ENCODE measurements at places on chromosomes 7 and 10. TPM values are rescaled to one million over a fixed set of nuclear protein-coding genes. Genes with fewer than 3 reads are reported as not detected.
A peak's percentile ranks its signal among the peaks of the same experiment; 100 is the strongest.

GRCh38 chr7:24965831-24966708 is 13.9 kb downstream of the OSBPL3 start:
- no peak for DNase-seq

DNA sequence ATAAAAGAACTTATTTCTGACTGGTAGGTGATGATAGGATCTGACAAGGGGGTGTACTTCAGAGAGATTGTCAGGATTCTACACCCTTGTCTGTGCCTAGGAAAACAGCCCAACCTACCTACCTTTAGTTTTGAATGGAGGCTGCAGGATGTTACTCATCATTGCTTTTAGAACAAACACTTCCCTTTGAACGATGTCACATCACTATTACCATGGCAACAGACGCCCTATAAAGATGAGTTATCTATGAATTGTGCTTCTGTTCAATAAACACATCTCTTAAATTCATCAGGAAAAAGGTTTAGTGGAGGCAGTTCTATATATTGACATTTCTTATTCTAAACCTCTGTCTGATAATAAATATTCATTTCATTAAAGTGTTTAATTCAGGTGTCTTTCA is 362.4 kb downstream of the CNTNAP2 start:
- DNase-seq = no peak

DNA sequence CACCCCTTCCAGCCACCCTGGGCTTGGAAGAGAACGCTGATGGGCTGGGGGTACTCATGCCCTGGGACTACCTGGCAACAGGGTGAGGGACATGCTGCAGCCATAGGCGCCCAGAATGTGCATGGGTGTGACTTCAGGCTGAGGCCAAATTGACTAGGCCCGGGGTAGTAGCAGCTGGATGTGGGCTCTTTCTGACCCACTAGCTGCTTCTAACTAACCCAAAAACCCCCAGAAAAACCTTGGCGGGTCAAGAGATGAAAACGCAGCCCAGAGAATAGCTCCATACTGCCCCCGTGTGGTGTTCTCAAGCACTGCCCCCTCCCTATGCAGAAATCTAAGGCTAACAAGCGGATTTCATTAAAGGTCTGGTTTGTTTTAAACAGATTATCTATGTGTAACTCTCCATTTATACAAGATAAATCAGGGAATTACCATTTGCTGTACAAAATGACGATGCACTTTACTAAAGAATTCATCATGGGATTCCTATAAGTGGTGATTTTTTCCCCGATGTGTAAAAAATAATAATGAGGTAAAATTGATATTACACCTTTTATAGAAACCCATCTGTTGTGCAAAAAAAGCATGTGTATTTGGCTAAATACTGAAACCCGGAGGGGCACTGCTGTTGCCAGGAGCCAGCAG is 4.2 kb downstream of the SMARCD3 start:
- no peak for DNase-seq

DNA sequence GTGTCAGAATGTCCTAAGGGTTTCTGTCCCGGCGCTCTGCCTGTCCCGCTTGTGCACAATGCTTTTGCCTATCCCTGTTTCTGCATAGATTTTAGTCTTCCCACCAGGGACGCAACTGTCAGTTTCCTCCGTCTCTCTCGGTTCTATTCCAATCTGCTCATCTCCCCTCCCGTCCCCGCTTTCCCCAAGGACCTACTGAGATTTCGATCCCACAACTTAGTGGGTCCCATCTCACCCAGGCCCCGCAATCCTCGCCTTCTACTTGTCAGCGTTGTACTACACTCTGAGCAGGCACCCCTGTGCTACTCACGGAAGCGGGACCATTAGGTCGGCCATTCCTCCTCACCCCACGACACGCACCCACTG is 519 bp upstream of the ZNF655 start:
- no peak for DNase-seq

DNA sequence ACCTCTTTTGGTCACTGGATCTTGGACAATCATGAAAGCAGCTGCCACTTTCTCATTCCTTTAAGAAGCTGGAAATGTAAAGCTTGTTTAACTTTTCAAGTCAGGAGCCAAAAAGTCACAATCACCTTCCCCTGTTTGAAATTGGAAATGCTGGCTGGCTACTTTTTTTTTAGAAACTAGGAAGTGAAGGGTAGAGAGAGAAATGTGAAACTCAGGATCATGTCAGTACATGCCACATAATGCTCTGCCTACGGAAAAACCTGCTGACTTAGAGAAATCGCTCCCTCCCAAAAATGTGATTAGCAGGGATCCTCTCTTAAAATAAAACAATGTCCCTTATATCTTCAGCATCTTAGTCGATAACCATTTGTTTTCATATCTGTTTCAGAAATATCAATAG is 188.4 kb upstream of the C7orf33 start:
- no peak for DNase-seq

DNA sequence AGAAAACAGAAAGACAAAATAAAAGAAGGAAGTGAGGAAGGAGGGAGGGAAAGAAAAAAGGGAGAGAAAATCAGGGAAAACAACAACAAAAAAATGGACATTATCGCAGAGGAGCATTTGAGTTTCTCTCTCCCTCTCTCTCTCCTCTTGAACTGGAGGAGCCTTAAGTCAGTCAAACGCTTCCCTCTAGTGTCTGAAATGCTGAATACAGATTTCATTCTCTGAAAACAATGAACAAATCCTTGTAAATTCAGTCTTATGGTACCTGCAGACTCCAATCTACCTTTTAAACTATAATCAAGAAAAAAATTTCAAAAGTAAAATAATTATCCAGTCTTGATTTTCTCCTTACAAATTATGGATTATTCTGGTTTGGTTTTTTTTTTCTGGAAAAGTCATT is 89.2 kb upstream of the PFKP start:
- DNase-seq = no peak

GRCh38 chr7:155807065-155807671 is 5.1 kb downstream of the SHH start:
- DNase-seq = no peak

- DNase-seq = no peak
These were observed 80.9 kb upstream of the VWC2 start for GRCh38 chr7:49692516-49692915.

- DNase-seq = no peak
These were observed 10.4 kb downstream of the CALML3 start for GRCh38 chr10:5534880-5535856.

GRCh38 chr10:71210542-71210871 is 1.9 kb upstream of the UNC5B start:
- no peak for DNase-seq

DNA sequence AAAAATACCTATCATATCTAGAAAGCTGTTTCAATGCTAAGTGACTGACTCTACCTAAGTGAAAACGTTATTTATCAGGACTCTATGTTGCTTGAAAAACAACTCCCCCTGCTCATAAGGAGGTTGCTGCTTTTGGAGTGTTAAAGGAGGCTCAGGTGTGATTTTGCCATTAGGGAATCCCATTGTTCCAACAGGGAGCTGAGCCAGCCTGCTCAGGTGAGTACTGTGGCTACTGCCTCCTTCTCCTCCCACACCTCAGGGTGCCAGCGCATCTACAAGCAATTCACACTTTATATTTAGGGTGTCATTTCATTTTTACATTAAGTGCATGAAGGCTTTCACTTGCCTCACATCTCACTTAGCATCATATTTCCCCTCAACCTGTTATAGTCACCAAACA is 84.7 kb downstream of the SEM1 start:
- DNase-seq = no peak

DNA sequence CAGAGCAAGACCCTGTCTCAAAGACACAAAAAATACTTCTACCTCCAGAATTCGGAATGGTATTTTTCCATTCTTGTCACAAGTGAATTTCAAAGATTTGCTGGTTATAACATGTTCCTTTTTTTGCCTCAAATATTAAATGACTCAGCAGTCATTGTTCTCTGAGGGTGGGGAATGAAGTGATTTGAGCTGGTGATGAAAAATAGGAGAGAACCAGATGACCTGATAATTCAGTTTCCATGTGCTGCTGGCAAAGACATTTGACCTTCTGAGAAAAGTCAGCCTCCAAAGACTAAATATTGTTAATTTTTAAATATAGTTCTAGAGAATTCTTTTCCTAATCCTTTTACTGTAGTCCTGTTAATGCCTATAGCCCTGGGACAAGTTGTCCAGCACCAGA is 78.9 kb downstream of the CACNB2 start:
- DNase-seq = no peak

DNA sequence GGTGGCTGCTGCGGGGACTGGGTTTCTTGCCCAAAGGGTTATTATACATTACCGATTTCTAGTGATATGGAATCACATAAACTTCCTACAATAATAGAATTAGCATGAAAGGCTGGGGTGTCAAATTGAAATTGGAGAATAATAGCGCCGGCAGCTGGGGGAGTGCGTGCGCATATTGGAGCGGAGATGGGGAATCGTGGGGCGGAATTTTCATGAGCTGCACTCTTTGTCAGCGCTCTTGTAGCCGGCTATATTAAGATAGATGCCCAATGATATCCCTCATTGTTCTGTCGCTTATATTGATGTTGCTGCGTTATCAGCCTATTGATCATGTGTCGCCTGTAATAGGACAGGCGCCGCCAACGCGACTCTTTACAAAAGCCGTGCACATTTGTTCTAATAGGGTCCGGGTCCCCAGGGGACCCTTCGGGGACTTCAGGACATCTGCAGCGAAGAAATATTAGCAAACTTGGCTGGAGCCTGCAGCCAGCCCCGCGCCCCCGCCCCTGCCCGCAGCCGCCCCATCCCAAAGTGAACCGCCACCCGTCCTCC is 5.1 kb downstream of the UNCX start:
- DNase-seq = no peak

DNA sequence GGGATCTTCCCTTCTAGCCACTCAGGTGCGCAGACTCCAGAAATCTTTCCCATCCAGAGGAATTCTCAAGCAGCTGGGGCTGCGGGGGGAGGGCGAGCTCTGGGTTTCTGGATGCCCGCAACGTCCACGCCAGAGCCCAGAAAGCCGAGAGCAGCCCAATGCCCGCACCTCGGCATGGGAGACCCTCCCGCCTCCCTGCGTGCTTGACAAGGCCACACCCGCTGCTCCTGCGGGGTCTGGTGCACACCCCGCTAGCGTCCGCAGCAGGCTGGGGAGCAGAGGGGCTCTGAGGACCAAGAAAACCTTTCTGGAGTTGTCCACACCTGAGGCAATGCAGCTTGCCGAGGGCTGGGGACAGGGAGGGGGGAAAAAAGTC is 66.2 kb downstream of the SLC29A4 start:
- DNase-seq = no peak

DNA sequence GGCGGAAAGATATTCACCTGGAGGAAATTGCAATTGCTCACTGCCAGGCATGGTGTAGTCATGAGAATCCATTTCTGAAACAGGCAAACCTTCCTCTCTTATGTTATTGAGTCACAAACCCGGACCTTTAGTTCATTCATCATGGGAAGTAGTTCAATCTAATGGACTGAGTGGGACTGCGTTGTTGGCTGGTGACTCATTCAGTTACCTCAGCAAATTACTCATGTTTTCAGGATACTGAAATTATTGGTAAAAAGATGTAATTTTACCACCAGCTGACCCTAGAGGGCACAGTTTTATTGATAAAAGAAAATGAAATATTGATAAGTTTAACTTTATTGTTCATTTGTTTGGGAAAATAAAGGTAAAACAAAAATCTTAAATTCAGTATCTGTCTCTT is 1194.4 kb upstream of the SORCS1 start:
- no peak for DNase-seq

GRCh38 chr7:99791667-99792369 is 7.8 kb upstream of the CYP3A4 start:
- no peak for DNase-seq

- no peak for DNase-seq
These were observed 120.5 kb downstream of the GALNT11 start for GRCh38 chr7:152145853-152146466.

- DNase-seq = no peak
These were observed 9.5 kb downstream of the DDC start for GRCh38 chr7:50555594-50556140.

DNA sequence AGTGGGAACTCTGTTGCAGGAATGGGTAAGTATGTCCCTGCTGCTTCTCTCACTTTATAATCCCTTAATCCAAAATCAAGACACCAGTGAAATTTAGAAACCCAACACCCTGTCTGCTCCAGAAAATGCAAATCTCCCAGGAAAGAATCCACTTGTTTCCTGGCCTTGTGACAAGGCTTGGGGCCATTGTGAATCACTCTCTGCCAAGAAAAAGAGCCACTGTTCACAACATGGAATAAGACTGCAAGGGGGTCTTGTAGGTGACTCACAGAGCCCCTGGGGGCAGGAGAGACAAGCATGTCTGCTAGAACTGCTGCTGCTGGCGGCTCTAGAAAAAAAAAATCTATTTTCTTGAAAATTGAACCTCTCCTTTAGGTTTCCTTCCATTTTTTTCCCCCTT is 191.2 kb downstream of the SORCS1 start:
- DNase-seq = no peak

- no peak for DNase-seq
These were observed 215.7 kb downstream of the USP6NL start for GRCh38 chr10:11395581-11396310.

GRCh38 chr10:46070749-46071148 is 24.7 kb upstream of the MSMB start:
- DNase-seq = no peak

DNA sequence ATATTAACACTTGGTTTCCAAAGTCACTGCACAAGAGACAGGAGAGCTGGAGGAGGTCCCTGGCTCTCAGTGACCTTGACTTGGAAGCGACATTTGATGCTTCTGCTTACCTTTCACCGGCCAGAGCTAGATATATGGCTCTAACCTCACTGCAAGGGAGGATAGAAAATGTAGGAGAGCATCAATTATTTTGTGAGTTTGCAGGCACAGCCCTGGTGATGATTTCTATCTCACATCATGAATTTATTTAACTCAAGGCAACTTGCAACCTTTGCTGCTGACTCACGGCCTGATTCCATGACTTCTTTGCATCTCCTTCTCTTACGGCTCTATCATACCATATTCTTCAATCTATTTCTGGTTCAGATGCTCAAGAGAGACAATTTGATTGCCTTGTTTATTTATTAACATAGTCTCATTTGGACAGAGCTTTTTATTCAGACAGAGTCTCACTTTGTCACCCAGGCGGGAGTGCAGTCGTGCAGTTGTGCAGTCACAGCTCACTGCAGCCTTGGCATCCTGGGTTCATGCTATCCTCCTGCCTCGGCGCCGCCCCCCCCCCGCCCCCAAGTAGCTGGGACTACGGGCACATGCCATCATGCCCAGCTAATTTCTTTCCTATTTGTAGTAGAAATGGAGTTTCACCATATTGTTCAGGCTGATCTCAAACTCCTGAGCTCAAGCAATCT is 196.0 kb downstream of the REEP3 start:
- no peak for DNase-seq

- peak; percentile 67 for DNase-seq
These were observed 1.0 kb downstream of the CHST15 start for GRCh38 chr10:124092250-124092859.

- DNase-seq = no peak
These were observed 49.7 kb upstream of the BICC1 start for GRCh38 chr10:58462863-58463507.

GRCh38 chr7:151752816-151753595 is 123.9 kb downstream of the PRKAG2 start:
- DNase-seq = no peak

- DNase-seq = no peak
These were observed 299.4 kb downstream of the LRRTM3 start for GRCh38 chr10:67225226-67225625.

Gene CDK14
- 37.9 TPM for total RNA-seq

Gene NYAP1
- total RNA-seq = 0.37 TPM

Gene CNPY4
- 6.2 TPM for total RNA-seq

Gene ZDHHC16
- total RNA-seq = 28.2 TPM

Gene GSTO2
- total RNA-seq = 0.55 TPM

Gene DNAJC12
- 2.6 TPM for total RNA-seq

Gene DYNC1I1
- 41.3 TPM for total RNA-seq

Gene PLAC9
- 36.3 TPM for total RNA-seq
